NB4 (cell line): ENCODE measurements at places on chromosomes 4 and X.

DNA sequence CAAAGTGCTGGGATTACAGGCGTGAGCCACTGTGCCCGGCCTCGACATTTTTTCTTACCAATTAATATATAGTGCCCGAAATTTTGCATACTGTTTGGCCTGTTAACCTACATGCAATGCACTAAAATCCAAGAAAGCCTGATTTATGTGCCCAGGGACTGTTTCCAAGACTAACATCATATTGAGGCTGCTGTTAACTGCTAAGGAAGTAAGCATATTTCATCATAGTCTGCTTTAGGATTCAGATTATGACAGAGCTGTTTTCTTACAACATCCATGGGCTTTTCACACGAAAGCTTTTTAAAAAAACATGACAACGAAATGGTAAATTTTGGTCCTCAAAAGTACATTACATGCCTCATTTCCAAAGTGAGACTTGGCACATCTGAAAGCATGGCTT is 84.4 kb downstream of the STOX2 start:
- DNase-seq: peak; percentile 66

- peak; percentile 8 for DNase-seq
Observed at GRCh38 chr4:77465271-77465670, 140.3 kb upstream of the CXCL13 start.

- DNase-seq: no peak
Observed at GRCh38 chr4:1383728-1384591, 22.3 kb downstream of the NKX1-1 start.

DNA sequence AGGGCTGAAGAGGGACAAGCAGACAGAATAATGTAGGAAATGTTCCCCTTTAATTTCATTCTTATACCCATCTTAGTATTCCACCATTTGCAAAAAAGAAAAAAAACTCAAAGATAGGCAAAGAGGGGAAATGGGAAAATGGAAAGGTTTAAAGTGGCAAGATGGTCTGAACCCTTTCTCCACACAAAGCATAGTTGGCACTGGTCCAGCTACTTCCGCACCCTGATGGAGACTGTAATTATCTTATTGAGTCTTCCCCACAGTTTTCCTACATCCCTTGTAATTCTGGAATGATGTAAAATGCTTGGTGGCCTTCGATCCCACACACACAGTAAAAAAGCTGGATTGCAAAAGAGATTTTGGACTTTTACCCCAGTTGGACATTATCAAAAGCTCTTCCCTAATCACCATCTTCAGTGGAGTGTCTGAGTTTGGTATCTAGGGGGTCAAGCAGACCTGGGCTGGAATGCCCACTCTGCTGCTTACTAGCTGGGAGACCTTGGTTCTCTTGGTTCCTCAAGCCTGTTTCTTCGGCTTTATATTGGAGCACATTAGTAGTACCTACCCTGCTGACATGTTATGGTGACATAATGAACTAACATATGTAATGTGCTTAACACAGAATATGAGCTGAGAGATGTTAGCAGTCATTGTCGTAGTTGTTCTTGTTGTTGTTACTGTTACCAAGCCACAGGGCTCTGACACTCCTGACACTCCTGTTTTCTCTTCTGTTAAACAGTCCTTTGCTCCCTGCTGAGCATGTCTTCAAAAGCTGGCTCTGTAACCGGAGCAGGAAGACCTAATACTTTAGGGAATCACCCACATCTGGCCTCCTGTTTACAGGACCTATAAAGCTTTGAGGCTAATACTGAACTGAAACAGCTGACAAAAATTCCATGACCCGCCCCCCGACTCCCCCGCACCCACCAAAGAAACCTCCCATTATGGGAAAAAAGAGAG is 4.7 kb downstream of the SRPX2 start:
- DNase-seq: no peak

DNA sequence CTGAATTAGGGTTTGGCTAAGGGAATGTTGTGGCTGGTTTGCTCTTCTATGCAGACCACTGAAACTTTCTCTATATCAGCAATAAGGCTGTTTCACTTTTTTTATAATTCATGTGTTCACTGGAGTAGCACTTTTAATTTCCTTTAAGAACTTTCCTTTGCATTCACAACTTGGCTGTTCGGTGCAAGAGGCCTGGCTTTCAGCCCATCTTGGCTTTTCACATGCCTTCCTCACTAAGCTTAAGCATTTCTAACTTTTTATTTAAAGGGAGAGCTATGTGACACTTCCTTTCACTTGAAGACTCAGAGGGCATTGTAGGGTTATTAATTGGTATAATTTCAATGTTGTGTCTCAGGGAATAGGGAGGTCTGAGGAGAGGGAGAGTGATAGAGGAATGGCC is 142.3 kb downstream of the SHROOM4 start:
- DNase-seq: no peak

DNA sequence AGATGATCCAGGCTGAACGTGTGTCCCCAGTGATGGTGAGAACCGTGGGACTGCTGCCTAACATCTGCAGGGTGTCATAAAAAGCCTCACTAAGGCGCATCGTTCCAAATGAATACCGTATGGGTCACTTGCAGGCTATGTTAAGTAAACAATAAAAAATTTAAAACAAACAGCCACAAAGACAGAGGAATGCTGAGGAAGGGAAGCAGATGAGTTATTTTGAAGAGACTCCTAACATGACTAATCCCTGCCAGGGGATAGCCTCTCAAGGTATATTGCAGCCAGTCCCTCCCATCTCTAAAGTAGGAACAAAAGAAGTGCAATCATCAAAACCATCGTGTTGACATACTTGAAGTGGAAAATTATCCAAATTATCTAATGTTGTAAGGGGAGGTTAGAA is 83.8 kb downstream of the UNC5C start:
- DNase-seq: no peak

DNA sequence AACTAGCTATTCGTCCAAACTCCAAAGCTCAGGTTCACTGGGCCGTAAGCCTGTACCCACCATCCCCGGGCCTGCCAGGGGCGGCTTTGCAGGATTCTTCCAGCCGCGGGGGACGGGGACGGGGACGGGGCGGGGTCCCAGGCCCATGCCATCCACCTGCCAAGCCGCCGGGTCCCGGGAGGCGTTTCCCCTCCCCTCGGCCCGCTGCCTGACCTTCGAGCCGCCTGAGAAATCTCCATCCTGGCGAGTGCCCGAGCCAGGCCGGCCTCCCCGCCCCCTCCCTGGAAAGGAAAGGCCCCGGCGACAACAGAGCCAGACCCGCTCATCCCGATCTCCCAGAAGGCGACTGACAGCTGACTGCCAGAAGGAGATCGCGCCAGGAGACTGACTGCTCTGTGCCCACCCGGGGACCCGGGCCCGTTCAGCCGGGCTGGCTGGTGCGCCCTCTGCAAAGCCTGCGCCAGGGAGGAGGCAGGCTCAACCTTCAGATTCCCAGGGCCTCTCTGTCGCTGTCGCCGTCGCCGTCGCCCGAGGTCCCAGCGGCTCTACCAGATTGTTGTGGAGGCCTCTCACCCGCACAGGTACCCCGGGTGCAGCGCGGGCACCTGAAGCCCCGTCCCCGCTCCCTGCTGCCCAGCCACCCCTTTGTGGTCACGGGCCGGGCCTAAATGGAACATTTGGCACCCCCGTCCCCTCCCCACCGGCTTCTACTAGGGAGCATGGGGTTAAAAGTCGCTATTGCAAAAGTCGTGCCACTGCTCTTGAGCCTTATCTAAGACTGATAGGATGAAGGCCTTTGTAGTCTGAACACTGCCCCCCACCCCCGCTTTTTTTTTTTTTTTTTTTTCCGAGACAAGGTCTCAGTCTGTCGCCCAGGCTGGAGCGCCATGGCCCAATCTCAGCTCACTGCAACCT is at the start of gene RGN:
TSS of gene RGN (plus strand) at position 315 of the 915 bp plus-strand sequence. CDS start 2,702 bp downstream, outside the sequence.
- no peak for DNase-seq

DNA sequence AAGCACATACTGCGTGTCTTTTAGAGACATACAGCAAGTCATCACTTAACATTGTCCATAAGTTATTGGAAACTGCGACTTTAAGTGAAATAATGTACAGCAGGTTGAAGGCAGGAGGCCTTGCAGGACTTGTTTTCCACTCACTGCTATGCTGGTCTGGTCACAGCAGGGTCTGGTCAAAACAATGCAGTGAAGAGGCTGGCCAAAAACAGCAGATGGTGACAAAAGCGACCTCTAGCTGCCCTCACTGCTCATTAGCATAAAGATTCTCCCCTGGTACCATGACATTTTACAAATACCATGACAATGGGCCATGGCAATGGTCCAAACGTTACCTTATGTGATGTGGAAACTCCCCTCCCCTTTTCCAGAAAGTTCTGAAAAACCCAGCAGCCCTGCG is 1283.6 kb downstream of the FSTL5 start:
- no peak for DNase-seq

- peak; percentile 55 for DNase-seq
Observed at GRCh38 chrX:24294619-24295018, 19.2 kb downstream of the SUPT20HL2 start.

DNA sequence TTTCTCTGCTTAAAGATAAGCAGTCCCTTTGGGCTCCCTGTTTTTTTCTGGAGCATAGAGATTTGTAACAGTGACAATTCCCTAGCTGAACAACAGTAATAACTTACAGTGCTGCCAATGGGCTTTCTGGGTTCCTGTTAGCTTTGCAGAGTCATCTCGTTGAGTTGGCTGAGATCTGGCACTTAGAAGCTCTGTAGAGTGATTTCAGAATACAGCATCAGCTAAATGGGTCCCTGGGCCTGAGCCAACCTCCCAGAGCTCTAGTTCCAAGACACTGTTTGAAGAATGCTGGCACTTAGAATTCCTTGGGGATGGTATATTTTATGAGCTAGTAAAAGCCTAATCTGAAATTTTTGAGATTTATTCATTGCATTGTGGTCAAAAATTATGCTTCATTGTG is 43.5 kb upstream of the SERTM2 start:
- DNase-seq: no peak

DNA sequence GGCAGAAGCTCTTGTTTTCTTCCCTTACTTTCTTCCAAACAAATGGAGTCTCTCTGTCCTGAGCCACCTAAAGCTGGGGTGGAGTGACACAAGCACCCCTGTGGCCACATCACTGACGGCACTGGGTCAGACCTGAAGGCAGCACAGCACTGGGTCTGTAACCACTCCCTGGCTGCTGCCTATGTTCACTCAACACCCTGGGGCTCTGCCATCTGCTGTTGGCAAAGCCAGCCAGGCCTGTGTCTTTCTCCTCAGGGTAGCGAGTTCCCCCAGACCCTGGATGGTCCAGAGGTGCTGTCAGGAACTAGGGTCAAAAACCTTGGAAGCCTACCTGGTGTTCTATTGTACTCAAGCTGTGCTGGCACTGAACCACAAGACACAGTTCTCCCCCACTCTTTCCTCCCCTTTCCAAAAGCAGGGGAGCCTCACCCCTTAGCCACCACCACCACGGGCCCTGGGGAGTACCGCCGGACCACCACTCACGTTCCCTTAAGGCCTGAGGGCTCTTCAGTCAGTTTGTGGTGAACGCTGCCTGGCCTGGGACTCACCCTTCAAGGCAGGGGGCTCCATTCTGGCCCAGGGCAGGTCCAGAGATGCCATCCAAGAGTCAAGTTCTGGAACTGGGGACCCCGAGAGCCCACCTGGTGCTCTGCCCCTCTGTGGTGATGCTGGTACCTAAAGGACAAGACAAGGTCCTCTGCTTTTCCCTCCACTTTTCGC is 31.5 kb downstream of the TMEM271 start:
- no peak for DNase-seq

DNA sequence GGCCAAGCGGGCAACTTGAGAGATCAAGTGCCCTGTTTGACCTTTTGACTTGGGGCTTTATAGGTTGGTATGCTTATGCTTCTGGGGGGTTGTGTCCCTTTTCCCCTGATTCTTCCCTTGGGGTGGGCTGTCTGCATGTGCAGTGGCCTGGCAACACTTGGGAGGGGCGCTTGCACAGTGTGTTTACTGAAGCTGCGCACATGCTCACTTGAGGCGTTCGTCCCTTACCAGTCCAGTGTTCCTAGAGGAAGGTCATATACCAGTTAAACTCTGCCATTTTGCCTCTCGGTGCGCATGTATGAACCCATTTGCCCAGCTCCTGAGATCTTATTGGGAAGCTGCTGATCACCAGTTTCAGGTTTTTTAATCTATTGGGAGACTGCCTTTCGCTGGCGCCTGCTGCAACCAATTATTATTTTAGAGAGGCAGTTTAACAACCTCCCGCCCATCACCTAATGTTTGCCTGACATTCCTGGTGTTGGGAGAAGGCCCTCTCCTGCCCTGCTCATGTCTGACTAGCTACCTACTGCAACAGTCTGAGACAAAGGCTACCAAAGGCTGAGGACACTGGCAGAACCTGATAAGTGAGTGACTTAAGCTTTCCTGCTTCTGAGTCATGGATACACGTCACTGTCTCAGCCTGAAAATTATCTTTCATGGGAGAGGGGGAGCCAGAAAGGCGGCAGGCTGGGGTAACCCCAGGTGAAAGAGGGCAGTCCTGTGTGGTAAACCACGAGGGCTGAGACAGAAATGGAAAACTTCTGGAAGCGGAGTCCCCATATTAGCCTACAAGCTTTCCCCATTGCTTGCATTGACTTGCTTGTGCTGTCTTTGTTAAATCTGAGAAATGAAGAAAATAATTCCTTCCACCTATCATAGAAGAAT is 97.6 kb downstream of the CPE start:
- DNase-seq: no peak

DNA sequence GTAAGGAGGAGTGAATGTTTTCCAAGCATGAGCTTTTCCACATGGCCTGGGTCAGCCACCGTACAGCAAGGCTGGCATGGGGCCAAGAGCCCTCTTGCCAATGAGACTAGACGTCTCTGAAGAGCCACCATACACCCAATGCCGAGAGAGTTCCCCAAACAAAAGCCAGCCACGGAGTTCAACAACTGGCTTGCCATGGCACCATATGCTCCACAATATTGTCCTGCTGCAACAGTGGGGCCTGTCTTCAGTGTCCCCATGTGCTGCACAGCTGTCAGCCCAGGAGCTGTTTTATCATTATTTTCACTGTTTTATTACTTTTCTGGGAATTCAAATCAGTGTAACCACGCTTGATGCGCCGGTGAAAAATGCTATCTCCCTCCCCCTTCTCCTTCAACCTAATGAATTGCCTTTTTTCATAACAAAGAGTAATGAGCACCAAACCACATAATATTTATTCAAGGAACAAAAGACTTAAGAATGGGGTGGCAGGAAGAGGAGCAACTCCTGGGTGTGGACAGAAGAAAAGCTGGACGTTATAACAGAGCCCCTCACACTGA is 18.4 kb downstream of the MAML3 start:
- no peak for DNase-seq

GRCh38 chr4:7434766-7435150 is at the start of gene PSAPL1:
Gene PSAPL1 (minus strand): TSS chr4:7434930. CDS start chr4:7434879, 51 bp downstream.
- peak; percentile 17 for DNase-seq

GRCh38 chrX:2370456-2370855 is 130.3 kb downstream of the DHRSX start:
- DNase-seq: no peak

DNA sequence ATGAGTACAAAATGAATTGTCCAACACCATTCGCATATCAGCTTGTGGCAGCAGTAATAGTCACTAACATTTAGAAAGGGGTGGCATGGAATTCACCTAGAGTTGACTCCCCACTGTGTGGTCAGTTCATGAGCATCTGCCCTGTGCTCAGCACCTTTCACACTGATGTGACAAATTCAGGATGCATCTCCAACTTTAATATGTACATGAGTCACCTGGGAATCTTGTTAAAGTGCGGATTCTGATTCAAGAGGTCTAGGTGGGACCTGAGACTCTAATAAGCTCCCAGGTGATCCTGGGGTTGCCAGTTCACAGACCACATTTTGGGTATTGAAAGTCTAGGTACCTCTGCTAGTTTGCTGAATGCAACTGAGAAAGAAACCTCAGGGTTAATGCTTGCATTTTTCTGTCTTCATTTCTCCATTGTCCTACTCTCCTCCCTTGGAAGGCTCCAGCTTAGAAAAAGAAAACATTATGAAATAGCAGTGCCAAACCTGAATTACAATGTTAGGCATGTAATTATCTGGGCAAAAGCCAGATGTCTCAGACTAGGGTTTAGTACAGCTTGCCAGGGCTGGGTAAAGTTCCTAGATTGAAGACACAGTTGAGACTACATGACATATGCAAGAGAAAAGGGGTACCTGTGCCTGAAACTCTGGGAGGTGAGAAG is 32.7 kb downstream of the TMSB4X start:
- no peak for DNase-seq
